ENCODE measurements at places on chromosomes 7 and 10. TPM values are rescaled to one million over a fixed set of nuclear protein-coding genes. Genes with fewer than 3 reads are reported as not detected.
A peak's percentile ranks its signal among the peaks of the same experiment; 100 is the strongest.

Gene HOXA2
- total RNA-seq = not detected

Gene IL6
- not detected for total RNA-seq

GRCh38 chr10:80260295-80261243 lies 28.9 kb downstream of the MAT1A start:
- H3K4me1 ChIP-seq = no peaks in the 10 kb centered on the region
- H3K4me3 ChIP-seq = no peak overlapping the region
- no peaks in the 10 kb centered on the region for H3K27me3 ChIP-seq
- no peak overlapping the region for H3K27ac ChIP-seq
- DNase-seq = peak; percentile 49
- H3K36me3 ChIP-seq = no peaks in the 10 kb centered on the region

DNA sequence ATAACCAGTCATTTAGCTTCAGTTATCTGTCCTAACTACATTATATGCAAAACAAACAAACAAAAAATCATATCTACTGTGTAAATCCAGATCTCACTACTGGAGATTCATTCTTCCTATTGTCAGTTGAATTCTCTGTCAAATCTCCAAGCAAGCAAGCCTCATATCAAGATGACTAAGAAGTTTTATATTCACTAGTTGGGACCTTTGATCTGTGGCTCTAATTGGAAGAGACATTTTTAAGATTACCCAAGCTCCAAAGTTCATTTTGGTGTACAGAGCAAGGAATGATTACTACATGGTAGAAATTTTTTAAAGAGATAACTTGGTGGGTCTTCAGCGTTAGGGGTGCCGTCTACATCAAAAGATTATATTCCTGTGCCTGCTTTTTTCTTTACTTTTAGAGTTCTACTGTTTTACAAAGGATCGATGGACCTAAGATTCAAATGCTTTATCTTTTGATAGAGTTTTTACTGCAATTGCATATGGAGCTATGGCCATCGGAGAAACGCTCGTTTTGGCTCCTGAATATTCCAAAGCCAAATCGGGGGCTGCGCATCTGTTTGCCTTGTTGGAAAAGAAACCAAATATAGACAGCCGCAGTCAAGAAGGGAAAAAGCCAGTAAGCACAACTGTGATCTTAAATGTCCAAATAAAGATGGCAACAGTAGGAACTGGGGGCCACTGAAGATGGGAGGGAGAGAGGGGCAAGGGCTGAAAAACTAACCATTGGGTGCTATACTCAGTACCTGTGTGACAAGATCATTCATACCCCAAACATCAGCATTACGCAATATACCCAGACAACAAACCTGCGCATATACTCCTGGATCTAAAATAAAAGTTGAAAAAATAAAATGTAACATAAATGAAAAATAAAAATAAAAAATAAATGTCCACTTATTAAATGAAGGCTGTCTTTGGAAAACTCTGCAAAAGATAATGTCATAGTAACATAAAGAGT lies 47.9 kb downstream of the SP8 start:
- no peak overlapping the region for H3K27ac ChIP-seq
- no peaks in the 10 kb centered on the region for H3K36me3 ChIP-seq
- no peaks in the 10 kb centered on the region for H3K4me1 ChIP-seq
- DNase-seq = no peak

DNA sequence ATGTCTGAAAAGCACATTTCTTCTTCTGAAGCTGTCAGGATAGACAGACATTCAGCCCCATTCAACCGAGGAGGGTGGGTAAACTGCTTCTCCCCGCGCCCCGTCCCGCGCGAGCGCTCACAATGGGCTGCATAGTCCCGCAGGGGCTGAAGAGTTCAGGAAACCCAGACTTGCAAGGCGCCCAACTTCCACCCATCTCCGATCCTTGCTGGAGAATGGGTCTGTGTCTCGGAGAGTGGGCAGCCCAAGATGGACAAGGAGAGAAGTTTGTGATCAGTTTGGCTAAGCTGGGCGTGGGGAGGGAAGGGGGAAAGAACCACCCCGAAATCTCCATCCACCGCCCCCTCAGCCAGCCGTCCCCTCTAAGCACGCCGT lies 686 bp downstream of the AASS start:
- peak; percentile 28 for DNase-seq
- H3K4me3 ChIP-seq = peak overlapping the region; percentile 84
- H3K27me3 ChIP-seq = no peaks in the 10 kb centered on the region
- peaks cover 6% of the 10 kb centered on the region for H3K4me1 ChIP-seq

DNA sequence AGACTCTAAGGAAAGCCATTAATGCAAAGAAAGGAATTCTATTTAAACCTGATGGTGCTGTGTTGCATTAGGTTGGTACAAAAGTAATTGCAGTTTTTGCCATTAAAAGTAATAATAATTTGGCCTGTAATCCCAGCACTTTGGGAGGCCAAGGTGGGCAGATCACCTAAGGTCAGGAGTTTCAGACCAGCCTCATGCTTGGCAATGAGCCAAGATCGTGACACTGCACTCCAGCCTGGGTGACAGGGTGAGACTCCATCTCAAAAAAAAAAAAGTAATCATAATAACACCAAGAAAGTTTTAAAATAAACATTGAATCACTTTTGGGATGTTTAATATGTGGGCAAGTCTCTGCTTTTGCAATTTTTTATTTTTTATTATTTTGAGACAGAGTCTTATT lies 107.3 kb upstream of the FRMD4A start:
- no peak for DNase-seq
- no peaks in the 10 kb centered on the region for H3K36me3 ChIP-seq
- H3K27ac ChIP-seq = no peak overlapping the region
- H3K4me1 ChIP-seq = no peaks in the 10 kb centered on the region
- H3K4me3 ChIP-seq = no peak overlapping the region

- no peak for DNase-seq
- no peaks in the 10 kb centered on the region for H3K4me1 ChIP-seq
- no peaks in the 10 kb centered on the region for H3K27me3 ChIP-seq
Measured at GRCh38 chr7:115546790-115547189, 483.8 kb downstream of the TFEC start.

Gene UPK3BL2
- 10.9 TPM for total RNA-seq

Gene FEZF1
- not detected for total RNA-seq

DNA sequence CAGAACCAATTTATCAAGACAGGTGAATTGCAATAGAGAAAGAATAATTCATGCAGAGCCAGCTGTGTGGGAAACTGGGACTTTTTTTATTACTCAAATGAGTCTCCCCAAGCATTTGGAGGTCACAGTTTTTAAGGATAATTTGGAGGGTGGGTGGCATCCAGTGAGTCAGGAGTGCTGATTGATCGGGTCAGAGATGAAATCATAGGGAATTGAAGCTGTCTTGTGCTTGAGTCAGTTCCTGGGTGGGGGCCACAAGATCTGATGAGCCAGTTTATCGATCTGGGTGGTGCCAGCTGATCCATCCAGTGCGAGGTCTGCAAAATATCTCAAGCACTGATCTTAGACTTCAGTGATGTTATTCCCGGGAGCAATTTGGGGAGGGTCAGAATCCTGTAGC lies 9.9 kb upstream of the MYO1G start:
- no peaks in the 10 kb centered on the region for H3K27me3 ChIP-seq
- H3K4me1 ChIP-seq = peaks cover 19% of the 10 kb centered on the region
- H3K4me3 ChIP-seq = no peak overlapping the region

DNA sequence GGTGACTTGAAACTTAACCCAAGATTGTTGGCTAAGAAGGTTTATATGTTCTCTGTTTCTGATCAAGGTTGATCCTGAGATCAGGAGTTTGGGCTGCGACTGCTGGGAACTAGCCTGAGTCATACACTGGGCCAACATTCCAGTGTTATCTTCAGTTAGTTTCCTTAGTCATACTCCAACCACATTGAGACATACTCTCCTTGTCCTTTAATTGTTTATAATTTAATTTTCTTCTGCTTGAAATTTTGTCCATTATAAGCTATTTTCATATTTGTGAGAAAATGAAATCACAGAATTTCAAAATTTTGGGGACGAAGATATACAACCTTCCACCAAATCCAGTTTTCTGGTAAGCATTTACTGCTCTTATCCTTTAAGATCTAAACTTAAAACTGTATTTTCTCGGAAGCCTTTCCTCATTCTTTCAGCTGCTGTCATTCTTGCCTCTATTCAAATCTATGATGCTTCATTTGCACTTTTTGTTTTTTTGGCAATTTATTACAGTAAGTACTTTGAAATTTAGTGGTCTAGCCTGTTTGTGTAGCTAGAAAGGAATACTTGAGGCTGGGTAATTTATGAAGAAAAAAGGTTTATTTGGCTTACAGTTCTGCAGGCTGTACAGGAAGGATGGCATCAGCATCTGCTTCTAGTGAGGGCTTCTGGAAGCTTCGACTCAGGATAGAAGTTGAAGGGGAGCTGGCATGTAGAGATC lies 63.4 kb upstream of the POT1 start:
- H3K4me1 ChIP-seq = no peaks in the 10 kb centered on the region
- H3K4me3 ChIP-seq = no peak overlapping the region
- H3K27me3 ChIP-seq = no peaks in the 10 kb centered on the region
- peak; percentile 33 for DNase-seq
- peak overlapping the region; percentile 29 for H3K27ac ChIP-seq

DNA sequence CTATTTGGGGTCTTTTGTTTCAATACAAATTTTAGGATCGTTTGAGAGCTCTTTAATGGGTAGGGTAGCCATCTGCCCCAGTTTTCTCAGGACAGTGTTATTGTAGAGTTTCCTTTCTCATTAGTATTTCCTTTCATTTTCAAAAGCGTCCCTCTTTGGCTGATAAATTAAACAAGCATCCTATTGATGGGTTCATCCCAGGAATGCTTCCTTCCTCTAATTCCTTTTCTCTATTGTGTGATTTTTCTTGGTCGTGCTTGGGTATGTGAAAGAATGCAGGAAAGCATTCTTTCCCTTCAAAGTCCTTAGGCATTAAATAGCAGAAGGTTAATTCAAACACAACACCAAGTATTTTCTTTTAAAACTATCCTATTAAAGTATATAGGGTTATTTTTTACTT lies 14.0 kb downstream of the SLC13A1 start:
- DNase-seq = no peak
- no peaks in the 10 kb centered on the region for H3K27me3 ChIP-seq
- H3K27ac ChIP-seq = no peak overlapping the region
- no peak overlapping the region for H3K4me3 ChIP-seq
- peaks cover 6% of the 10 kb centered on the region for H3K4me1 ChIP-seq
- H3K36me3 ChIP-seq = no peaks in the 10 kb centered on the region

GRCh38 chr7:128673571-128673970 lies 1.5 kb downstream of the GARIN1A start:
- H3K27me3 ChIP-seq = no peaks in the 10 kb centered on the region
- H3K4me3 ChIP-seq = no peak overlapping the region
- DNase-seq = no peak
- H3K27ac ChIP-seq = no peak overlapping the region

- H3K4me3 ChIP-seq = no peak overlapping the region
- H3K4me1 ChIP-seq = peaks cover 13% of the 10 kb centered on the region
- H3K36me3 ChIP-seq = no peaks in the 10 kb centered on the region
- DNase-seq = no peak
Measured at GRCh38 chr7:106570146-106570545, 90.8 kb downstream of the CCDC71L start.

DNA sequence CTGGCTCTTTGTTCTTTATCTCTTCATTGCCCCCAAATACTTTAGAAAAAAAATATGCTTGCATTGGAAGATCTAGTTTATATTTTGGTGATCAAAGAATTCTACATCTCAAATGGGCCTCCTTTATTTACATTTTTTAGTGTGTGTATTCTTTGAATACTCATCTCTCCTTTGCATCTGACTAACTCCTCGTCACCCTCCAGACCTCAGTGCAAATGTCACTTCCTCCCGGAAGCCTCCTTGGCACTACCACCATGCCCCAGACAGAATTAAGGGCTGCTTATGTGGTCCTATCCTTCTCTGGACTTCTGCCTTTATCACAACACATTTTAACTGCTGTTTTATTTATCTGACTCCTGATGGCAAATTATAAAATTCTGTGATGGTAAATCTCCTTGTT lies 52.0 kb upstream of the PPP1R3C start:
- no peak for DNase-seq
- H3K4me3 ChIP-seq = no peak overlapping the region
- H3K27me3 ChIP-seq = no peaks in the 10 kb centered on the region
- no peak overlapping the region for H3K27ac ChIP-seq
- H3K36me3 ChIP-seq = no peaks in the 10 kb centered on the region
